ENCODE measurements at places on chromosomes 7 and 10.

DNA sequence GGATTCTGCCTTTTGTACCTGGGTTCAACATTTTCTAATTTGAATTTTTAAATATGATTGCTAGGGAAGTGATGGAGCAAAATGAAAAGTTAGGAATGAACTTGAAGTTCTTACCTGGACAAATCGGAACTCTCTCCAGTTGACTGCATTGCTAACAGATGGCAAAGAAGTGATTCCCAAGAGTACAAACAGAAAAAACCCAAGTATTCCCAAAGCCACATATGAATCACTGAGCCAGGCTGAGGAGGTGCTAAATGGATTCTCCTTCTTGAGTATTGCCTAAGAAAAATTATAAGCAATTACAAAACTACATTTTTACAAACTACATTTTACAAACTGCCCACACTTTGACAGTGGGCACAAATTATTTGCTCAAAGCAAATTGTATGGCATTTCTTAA, 25.9 kb downstream of the STEAP4 start:
- no peak for DNase-seq

GRCh38 chr10:124143721-124144120, 50.3 kb upstream of the CHST15 start:
- no peak for DNase-seq

- DNase-seq: peak; percentile 15
These were observed 316.0 kb upstream of the SEMA3C start for GRCh38 chr7:81234896-81235295.

- DNase-seq: no peak
These were observed 28.0 kb downstream of the ZFAND4 start for GRCh38 chr10:45644527-45644926.

DNA sequence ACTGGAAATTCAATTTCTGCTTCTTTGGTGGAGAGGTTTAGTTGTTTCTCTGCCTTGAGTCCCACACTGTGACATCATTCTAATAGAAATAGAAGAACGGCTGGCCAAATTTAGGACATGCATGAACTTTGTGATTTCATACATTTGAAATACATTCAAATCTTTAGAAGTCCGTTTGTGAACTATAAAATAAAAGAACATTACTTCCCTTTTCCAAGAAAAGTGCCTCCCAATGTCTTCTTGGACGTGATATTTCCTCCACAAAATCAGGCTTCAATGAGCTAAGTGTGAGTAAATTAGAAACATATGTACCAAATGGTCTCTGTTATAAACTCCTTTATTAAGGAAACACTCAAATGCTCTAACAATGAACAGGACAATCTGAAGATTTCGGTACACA, 314.5 kb upstream of the AKR1E2 start:
- DNase-seq: peak; percentile 23

DNA sequence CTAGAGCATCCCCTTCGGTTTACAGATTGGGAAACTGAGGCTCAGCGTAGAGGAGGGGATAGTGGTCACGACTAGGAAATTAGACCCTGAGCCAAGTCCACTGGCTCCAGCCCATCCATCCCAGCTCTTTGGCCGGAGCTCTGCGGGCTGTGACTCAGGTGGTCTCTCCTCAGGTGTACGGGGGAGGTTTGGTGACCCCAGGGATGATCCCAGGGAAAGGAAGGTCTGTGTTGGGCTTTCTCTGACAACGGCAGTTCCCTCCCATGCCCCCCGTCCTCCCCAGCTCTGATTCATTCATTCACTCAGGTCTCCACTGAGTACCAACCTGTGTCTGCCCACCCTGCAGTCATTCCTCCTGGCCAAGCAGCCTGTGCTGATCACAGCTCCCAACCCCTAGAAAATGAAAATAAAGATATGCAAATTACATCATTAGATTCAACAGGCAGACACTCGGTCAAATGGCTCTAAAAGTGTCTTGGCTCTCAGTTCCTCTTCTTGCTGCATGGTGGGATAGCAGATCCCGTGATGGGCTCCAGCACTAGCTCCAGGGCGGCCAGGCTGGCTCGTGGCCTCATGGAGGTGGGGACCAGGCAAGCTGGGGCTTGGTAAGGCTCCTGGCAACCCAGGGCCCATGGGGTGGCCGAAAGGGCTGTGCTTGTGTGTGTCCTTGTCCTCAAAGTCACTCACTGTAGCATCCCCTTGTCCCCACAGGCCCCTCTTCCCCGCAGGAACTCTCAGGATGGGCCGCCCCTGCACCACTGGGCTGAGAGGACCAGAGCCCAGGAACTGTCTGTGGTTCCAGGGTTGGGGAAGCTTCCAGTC, 37.8 kb downstream of the CLRN3 start:
- DNase-seq: no peak

- DNase-seq: no peak
These were observed 647.7 kb downstream of the GRM8 start for GRCh38 chr7:126605056-126605455.

Data from HCEC 1CT (cell line).